KBM-7 (cell line): ENCODE measurements at places on chromosomes 5 and 9.
A peak's percentile ranks its signal among the peaks of the same experiment; 100 is the strongest.

DNA sequence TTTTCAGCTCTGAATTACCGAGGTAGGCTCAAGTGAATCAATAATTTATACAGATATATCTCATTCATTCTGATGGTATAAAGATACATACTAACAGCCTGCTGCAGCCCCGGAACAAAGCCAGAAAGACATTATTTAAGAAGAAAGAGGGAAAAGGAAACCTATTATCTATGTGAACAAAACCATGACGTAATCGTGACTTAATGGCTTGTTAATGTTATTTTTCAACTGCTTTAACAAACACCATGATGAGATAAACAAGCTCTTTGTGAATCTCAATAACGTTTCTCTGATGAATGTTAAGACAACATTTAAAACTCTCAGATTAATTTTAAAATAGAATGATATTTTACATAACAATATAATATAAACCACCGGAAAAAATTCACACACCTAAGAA, 237.1 kb downstream of the SLF1 start:
- DNase-seq = no peak

- DNase-seq = no peak
Observed at GRCh38 chr9:74309654-74310053, 187.5 kb upstream of the RORB start.

DNA sequence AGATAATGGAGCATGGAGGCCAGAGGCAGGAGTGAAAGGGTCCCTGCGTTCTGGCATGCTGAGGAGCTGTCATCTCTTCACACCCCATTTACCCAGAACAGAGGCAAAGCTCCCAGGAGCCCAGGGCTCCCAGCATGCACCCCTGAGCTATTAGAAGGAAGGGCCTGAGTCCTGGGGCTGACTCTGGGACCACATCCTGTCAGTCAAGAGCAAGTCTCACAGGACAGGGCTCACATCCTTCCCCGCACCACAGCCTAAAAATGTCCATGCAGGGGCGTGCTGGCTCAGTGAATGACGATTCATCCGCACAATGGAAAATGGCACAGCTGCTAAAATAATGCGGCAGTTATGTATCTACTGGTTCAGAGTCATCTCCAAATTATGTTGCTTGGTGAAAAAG, 31.4 kb downstream of the CAMK2A start:
- no peak for DNase-seq

DNA sequence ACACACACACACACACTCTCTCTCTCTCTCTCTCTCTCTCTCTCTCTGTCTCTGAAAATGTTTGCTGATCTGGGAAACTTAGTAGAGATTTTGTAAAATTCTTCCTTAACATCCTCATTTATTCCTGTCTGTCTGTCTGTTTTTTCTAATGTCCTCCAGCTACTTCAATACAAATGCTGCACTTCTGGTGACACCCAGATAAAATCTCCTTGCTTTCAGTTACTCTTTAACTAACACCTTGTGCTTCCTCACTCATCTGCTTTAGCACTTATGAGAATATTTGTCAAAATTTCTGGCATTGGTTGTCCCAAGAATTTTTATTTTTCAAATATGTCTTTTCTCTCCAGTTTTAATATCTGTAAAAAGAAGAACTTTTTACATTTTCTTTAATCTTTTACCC, 35.0 kb upstream of the ARRDC3 start:
- DNase-seq = no peak

GRCh38 chr9:71885467-71885866, 25.5 kb downstream of the ABHD17B start:
- no peak for DNase-seq

GRCh38 chr9:136311051-136312008, 7.4 kb upstream of the CCDC187 start:
- no peak for DNase-seq

- DNase-seq = no peak
Observed at GRCh38 chr9:129023908-129024233, 4.3 kb downstream of the SH3GLB2 start.

DNA sequence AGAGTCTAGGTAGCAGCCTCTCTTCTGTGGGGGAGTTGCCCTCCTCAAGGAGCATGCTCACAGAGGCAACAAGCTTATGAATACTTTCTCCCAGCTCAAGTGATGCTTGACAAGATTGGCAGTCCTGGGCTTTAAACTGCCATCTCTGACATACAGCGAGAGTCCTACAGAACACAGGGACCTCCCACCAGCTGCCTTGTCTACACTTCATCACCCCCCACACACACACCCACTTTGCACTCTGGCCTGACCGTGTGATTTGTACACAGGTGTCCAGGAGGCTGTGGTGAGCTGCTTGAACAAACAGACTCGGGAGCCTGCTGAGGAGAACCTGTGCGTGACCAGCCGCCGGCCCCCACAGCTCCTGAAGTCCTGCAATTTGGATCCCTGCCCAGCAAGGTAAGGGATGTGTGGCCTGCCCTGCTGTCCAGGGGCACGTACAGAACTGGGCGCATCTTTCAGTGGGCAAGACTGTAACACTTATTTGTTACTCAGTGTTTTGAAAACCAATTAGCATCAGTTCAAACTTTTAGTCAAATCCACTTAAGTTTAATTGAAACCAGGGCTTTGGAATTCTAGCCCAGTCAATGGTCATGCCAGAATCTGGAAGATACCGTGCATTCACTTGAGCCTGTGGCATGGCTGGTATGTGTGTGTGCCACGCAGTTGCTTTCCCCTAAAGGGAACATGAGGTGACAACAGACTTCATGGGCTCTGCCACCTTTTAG, 247.5 kb downstream of the ADAMTSL1 start:
- no peak for DNase-seq

- DNase-seq = no peak
Observed at GRCh38 chr9:137492464-137493363, 33.6 kb upstream of the NSMF start.

DNA sequence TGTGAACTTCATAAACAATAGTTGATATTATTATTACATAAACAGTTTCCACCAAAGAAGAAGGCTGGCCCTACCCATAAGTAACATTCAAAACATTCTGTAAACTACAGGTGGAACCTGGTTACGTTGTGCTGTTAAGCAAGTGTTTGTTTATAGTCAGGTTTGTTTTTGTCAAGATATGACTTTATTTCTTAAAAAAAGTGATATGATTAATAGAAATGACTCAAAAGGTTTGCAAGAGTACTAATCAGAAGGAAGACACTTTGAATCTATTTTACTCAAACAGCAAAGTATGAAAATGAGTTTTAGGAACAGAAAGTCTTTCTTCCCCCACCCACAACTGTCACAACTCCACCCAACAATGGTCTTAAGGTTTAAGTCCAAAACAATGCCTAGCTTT, 220.8 kb downstream of the PLK2 start:
- DNase-seq = no peak

DNA sequence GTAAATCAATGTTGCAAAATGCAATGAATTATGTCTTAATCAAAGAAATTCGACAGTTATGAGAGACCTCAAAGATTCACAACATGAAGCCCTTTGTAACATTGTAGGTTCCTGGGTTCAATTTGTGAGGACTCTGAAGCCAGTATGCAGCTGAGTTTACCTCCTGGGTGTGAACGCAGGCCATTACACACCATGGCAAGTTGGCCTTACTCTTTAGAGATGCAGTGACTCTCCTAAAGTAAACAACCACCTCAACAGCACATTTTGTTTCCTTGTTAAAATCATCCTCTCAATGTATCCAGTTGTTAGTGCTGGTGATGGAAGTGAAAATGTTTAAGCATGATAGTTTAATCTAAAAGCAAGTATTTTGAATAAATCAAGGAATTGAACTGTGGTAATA, 73.8 kb downstream of the JAKMIP2 start:
- no peak for DNase-seq

DNA sequence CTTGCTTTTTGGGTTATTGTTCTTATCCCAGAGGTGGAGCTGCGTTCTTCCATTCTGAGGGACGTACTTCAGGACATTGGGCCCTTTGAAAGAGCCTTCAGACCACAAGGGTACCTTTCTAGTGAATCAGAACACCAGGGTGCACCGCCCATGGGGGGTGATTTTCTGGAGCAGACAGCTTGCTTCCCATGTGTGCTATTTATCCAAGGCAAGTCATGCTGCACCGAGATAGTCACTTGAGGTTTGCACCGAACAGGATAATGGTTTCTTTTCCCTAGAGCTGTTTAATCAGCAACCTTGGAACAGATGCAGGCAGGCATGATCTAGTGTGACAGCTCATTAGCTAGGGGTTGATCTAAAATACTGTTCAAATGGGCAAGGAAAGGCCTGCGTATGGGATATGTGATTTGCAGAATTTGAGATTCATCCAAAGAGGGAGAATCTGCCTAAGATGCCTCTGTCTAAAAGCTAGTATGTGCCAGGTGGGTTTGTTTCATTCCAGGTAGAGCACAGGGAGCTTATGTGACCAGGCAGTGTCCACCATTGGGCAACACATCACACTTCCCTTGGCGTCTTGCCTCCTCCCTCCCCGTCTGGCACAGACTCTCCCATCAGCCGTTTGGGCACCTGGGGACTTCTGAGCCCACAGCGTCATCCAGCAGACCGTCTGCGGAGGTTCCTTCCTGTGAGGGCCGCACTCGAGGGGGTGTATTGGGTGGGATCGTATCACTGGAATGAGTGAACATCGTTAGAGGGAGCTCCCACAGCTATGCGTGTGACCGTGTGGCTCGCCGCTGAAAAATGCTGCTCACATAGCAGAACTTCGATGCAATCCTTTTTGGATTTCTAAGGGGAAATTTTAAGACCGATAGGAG, 23.0 kb downstream of the ABL1 start:
- DNase-seq = no peak

DNA sequence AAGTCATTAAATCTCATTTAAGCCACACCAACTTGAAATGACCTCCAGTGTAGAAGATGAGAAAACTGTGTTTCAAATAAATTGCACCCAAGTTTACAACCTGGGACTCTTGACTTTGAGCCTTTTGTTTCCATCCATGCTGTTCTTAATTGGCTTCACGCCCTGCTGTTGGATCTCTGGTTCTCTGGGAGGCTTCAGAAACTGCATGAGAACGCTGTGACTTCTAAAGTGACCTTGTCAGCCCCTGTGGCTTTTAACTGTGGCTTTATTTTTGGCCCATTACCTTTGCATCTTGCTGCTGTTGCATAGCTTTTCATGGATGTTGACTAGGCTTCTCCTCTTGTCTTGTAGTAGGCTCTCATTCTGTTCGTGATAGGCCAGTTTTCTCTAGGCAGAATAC, 29.3 kb downstream of the TNFAIP8 start:
- DNase-seq = no peak

- no peak for DNase-seq
Observed at GRCh38 chr5:56605231-56605630, 210.1 kb upstream of the MAP3K1 start.

DNA sequence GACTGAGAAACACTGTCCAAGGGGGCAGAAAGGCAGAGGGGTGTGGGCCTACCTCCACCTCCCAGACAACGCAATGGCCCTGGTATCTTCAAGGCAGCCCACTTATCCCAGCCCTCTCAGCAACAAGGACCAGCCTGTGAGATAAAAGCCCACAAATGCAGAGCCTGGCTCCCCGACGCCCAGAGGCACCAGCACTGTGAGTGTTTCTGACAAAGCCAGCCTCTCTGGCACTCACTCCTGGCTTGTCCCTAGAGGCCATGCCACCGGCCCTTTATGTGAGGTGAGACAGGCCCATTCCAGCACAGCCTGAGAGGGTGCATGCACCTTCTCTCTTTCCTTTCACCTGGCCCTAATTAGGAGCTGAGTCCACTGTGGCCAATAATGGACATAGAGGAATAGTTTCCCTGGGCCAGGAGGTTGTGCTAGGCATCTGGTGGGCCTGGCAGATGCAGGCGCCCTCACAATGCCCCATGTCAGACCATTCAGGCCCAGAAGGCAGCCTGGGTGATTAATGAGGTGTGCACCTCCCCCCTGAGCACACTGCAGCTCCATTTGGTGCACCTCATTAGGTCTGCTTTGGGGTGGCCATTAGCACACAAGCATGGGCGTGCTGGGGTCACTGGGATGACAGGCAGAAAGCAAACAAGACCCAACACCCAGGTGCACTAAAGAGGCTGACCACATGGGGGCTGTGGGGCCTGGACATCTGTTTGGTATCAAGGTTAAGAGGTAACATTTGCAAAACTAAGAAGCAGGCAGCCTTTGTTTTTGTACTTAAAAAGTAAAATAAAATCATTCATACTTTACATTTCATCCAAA, 176.0 kb downstream of the MED10 start:
- peak; percentile 0 for DNase-seq

DNA sequence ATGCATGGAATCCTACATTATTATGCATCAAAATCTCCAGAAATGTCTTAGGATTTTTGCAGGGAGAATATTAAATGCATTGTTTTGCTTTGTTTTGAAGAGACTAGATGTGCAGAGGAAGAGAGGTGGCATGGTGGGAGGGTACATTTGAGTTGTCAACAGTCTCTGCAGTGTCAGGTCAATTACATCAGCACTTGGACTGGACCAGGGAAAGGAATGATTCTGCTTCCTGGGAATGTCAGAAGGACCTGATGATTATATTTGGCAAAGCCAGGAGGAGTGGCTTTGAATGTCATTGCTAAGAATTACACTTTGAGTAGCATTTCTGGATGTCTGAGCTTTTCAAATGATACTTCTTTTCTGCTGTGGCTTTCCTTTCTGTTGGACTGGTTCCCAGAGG, 17.5 kb upstream of the TMEFF1 start:
- DNase-seq = no peak

DNA sequence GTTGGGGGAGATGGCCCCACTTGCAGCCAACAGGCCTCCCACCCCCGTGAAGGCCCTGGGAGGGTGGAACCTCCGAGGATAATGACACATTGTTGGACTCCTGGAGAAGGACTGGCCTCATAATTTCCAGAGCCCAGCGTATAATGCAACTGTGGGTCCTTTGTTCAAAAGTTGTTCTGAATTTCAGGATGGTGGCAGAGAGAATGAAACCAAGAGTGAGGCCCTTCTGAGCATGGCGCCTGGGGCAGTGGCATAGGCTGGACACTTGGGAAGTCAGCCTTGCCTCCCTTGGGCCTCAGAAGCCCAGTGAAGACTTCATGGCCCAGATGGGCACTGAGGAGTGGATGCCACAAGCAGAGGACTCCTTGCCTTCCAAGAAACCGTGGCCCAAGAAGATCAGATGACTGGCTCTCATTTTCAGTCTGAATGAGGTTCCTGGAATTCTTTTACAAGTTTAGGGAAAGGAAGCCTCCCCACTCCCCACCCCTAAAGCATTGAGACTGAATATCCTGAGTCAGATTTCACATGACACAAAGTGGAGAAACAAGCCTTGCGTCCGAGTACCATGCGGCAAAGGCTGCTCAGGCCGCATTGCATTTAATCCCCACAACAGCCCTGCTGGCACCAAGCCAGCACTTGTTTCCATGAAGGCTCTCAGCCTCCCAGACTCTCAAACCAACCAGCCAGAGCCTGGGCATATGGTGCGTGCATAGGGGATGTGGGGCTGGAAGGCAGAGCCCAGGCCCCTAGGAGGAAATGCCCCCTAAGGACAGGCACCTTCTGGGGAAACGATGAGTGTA, 96.7 kb upstream of the SMIM23 start:
- DNase-seq = no peak

GRCh38 chr5:38273626-38274025, 15.3 kb downstream of the EGFLAM start:
- DNase-seq = no peak

DNA sequence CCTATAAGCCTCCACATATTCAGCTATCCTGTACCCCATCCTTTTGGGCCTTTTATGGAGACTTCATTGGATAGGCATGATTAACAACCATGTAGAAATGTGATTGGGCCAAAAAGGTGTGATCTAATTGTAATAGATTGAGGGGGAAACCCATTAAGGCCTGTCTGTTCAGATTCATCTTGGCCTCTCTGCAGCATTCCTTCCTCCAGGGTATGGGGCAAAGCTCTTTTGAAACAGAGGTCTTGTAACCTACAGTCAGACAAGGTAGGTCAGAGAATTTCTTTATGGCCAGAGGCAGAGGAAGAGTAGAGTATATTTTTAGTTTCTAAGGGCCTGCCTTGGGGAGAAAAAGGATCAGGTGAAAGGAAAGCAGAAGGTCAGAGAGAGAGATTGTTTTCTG, 98.5 kb downstream of the INVS start:
- no peak for DNase-seq
